Stimulated activated CD8-positive, alpha-beta memory T cell treated with anti-CD3 and anti-CD28 coated beads, Interleukin-7, amount 100 ng/mL, for 24 hours (primary cell): ENCODE measurements at places on chromosomes 7 and 10.

DNA sequence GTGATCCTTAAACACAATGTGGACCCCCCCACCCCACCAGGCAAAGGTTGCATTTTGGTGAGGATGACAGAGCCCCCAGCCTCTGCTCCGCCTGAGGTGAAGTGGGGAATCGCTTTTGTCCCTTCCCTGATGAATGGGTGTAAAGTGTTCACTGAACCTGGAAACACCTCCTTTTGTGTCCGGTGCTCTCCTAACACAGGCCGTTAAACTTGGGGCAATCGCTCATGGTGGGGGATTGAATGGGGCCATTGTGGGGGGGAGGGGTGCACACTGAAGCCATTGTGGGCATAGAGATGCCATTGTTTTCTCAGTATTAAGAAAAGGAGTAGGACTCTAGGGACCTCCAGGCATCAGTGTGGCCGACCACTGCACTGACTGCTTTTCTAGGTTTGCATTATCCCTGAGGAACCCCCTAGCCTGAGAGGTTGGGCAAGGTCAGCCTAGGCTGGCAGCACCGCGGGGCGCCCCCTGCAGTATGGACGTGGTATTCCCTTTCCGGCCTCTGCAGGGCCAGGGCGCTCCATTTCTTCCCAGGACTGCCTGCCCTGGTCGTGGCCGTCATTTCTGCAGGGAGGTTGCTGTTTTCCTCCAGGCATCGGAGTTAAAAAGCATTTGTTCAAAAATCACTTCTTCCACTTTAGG lies 158.3 kb downstream of the TCF7L2 start:
- no peak for DNase-seq

- DNase-seq: no peak
These were observed 62.7 kb downstream of the ADCYAP1R1 start for GRCh38 chr7:31114593-31115343.

DNA sequence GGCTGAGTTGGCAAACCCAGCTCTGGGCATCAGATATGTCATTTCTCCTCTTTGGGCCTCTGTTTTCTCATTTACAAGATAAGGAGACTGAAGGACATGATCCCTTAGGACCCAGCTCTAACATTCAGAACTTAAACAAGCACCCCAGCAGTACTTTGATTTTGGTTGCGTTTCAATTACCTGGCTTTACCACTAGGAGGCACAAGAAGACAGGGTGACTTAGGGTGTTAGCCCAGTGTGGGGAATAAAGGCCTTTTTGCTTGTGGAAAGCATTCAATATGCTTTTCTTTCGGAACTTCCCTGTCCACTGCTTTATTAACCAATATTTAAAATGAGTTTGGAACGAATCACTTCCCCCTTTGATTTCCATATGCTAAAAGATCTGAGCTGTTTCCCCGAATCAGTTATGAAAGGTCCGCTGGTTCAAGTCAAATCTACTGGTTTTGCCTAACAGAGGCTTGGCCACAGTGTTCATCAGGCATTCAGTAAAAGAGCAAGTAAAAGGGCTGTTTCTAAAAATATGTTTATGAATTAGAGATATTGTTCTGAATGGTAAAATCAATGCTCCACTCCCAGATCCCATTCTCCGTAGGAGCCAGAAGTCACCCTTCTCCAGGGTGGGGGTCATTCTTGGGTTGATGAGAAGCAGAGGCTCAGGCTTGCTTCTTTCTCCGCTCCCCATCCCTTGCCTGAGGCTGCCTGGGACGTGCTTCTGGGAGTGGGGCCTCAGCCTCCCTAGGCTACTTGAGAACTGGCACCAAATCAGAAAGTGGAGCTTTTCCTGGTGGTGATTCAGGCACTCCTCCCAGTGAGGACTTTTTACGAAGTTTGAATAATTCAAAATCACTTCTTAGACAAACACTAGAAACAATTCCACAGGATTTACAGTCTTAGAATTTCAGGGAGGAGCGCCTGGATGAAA lies 105.5 kb downstream of the MYOF start:
- no peak for DNase-seq

GRCh38 chr7:83693256-83693655 lies 44.3 kb upstream of the SEMA3E start:
- no peak for DNase-seq

DNA sequence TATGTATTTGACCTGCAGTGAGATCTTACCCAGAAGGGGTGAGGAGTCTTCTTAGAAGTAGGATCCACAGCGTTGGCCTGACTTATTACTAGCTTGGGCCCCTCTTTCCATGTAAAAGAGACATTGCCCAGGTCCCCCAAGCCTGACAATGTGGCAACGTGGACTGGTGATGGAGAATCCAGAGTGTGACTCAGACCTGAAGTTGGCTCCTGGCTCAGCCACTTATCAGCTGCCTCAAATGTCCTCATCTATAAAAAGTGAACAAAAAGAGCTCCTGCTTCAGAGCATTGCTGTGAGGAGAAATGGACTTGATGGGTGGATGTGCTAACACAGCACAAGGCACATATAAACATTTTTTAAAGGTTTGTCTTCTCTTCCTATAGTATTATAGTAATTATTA lies 35.4 kb upstream of the TECTB start:
- DNase-seq: no peak

- DNase-seq: no peak
These were observed 29.7 kb downstream of the HTRA1 start for GRCh38 chr10:122490786-122491680.

- no peak for DNase-seq
These were observed 2.1 kb upstream of the FLNC start for GRCh38 chr7:128827971-128828711.

GRCh38 chr7:149751043-149751775 lies 22.2 kb downstream of the ZNF467 start:
- DNase-seq: no peak

DNA sequence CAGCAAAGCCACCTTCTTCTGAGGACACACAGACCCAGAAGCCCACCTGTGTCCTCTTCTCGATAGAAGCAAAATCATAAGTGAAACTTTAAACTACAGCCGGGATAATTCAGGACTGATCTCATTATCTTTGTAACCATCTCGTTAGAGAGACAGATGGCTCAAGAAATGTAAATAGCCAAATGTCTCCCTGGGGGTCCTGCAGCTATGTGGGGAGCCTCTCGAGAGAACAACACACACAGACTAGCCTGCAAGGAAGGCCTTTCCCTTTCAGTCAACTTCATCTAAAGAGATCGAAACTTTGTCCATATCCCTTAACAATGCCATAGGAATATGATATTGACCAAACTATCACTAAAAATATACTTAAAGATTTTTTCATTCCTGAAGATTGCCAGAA lies 93.5 kb downstream of the VWC2 start:
- no peak for DNase-seq

DNA sequence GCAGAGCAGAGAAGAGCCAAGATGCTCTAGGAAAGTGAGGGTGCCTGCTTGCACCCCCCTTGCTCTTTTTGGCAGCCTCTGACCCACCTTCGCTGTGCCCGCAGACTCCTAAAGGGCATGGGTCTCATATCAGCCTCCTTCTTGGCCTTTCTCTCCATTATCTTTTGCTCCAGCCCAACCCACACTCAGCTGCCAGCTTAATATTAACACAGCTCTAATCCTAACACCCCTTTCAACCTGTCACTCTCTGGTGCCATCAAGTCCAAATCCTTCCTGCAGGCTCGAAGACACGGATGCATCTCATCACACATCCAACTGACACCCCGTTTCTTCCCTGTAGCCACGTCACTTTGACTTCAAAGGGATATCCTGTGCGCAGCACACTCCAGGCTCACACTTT lies 171.6 kb upstream of the AUTS2 start:
- DNase-seq: no peak

GRCh38 chr7:106369352-106369751 lies 84.6 kb upstream of the NAMPT start:
- DNase-seq: no peak

GRCh38 chr10:78542521-78542920 lies 508.9 kb downstream of the RPS24 start:
- no peak for DNase-seq

- no peak for DNase-seq
These were observed 43.5 kb upstream of the ZMIZ1 start for GRCh38 chr10:79025199-79025832.

GRCh38 chr10:35271086-35271858 lies 65.0 kb upstream of the CCNY start:
- no peak for DNase-seq

- DNase-seq: peak; percentile 34
These were observed 51.8 kb upstream of the FAM133B start for GRCh38 chr7:92641921-92642511.

DNA sequence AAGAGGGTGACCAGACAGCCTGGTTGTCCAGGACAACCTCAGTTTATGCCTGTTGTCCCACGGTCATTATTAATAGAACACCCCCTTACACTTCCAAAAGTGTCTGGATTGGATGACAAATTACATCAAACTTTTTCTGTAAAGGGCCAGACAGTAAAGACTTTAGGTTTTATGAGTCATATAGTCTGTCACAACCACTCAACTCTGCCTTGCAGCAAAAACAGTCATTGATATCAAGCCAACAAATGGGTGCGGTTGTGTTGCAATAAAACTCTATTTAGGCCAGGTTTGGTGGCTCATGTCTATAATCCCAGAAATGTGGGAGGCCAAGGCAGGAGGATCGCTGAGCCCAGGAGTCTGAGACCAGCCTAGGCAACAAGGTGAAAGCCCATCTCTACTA lies 66.7 kb upstream of the ATP6V0A4 start:
- DNase-seq: no peak

- DNase-seq: no peak
These were observed 9.9 kb downstream of the GPR85 start for GRCh38 chr7:113076703-113077102.

DNA sequence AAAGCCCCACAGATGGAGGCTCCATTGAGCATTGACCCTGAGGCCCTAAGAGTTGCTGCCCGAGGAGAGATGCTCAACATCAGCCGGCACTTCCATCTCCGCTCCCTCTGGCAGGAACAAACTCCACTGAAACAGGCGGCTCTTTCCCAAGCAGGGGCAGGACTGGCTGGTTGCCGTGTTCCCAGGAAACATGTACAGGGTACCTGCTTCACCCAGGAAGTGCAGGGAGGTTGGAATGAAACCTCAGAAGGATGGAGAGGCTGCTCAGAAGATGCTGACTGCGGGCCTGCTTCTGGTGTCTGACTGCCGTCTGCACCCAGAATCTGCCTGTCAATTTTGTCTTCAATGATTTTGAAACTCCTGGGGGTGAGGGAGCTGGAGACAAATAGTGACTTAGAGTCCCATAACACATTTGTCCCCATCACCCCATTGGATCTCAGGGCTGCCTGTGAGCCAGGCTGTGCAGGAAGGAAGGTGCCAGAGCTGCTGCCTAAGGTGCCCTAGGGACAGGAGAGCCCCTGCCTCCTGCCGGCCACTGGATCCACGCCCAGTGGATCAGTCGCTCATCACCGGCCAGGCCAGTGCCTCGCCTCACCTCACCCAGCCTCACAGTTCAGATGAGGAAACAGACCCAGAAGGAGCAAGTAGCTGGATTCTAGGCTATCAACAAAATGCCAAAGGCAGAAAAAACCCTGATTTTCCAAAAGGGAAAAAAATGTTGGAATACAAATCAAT lies 237.3 kb downstream of the PTPRN2 start:
- no peak for DNase-seq

DNA sequence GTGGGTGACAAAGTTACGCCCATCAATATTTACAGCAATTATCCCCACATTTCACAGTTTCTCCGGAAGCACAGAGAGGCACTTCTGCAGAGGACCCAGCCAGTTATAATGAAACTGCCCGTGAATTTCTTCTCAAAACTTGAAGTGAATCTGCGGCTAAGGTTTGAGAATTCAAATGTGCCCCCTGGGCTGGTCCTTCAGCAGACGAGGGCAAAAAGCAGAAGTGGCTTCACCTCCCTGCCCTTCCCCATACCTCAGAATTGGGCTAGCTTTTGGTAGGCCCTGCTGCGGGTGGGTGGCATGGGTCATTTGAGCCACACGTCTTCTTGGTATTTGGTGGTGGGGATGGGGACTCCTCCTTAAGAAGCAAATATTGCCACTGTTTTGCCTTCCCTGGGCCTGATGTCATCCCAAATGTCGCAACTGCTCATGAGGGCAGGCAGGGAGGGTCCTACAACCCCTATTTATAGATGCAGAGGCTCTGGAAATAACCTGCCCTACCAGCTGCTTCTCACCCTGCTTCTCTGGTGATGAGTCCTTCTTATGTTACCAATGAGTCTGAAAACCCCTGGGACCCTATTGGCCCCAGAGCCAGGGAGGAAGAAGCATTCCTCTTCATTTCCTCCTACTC lies 16.6 kb upstream of the WDFY4 start:
- no peak for DNase-seq

DNA sequence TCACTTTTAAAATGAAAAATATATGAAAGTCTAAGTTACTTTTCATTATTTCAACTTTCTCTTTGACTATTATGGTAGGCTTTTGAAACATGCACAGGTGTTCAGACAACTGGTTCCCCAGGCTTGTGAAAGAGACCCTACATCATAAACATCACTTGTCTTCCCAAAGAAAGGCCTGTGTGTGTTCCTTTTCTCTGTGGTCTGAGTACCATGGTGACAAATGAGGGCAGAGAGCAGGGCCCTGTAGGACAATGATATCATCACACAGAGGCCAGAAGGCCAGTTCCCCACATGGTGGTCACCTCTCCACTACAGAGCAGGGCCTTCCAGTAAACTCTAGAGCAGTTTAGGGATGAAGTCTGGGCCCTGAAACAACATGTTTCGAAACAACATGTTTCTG lies 288.8 kb downstream of the USP6NL start:
- DNase-seq: no peak

DNA sequence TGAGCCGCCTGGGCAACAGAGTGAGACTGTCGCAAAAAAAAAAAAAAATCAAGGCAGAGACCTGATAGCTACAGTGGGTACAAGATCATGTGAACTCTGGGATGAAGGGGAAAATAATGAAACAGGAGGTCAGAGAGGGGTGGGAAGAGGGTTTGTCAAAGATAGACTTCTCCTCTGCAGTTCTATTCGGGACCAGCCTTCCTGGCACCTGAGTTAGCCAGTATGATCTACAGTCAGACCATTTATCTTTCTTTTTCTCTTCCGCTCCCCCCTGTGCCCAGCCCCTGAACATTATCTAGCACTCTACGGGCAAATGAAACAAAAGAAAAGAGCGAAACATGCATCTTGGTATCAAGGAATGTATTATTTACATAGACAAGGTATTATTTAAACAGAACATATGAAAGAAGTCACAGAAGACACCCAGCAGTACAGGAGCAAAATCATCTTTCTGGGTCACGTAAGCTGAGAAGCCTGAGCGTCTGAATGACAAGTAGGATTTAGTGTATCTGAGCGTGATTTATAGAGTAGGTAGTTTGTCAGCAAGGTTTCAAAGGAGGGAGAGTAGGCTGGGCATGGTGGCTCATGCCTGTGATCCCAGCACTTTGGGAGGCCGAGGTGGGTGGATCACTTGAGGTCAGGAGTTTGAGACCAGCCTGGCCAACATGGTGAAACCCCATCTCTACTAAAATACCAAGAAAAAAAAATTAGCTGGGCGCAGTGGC lies 109.0 kb downstream of the PRKCQ start:
- no peak for DNase-seq

DNA sequence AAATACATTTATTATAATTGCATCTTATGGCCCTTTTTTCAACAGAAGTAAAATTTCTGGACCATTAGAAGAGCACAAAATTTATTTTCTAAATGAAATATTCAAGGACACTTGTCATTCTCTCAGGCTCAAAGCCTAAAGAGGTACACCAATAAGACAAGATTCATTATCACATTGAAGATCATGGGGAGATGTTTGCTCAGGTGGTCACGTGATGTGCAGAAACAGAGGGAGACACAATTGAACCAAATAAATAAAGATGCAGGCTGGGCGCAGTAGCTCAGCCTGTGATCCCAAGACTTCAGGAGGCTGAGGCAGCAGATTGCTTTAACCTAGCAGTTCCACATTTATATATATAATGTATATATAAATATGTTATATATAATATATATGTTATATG lies 53.2 kb upstream of the TMEM254 start:
- DNase-seq: no peak

GRCh38 chr10:68242051-68242450 lies 10.1 kb upstream of the ATOH7 start:
- DNase-seq: no peak
